OCI-LY7 (cell line): ENCODE measurements at places on chromosomes 16 and 17. TPM values are rescaled to one million over a fixed set of nuclear protein-coding genes. Genes with fewer than 3 reads are reported as not detected.

DNA sequence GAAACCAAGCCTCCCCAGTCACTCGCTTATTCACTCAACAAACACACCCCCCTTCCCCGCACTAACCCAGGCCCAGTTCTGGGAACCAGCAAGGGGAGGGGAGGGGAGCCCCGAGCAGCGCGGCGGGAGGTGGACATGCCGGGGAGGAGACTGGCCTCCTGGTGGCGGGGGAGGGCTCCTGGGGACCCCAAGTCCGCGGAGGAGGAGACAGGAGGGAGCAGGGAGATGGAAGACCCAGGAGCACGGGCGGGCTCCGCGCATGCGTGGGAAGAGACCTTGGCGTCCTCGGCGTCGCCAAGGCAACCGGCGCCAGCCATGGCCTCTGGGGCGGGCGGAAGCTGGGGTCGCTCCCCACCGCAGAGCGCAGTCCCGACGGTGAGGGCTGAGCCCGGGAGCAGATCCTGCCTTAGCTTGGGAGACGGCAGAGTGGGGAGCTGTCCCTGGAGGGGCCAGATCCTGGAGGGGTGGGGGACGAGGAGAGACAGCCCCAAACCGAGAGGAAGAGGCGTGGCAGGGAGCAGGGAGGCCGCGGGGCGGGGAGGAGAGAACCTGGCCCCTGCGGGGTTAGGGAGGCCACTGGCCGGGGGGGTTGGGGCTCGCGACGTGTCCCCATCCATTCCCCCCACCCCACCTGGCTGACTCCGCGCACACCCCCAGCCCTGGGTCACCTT, at the start of gene PRR29:
PRR29 (plus strand) TSS at position 302 of the 671 bp plus-strand sequence; CDS start at position 316, 14 bp downstream.
- DNase-seq: peak; percentile 82

- no peak for DNase-seq
Measured at GRCh38 chr17:81586096-81586495, 33.9 kb upstream of the FAAP100 start.

DNA sequence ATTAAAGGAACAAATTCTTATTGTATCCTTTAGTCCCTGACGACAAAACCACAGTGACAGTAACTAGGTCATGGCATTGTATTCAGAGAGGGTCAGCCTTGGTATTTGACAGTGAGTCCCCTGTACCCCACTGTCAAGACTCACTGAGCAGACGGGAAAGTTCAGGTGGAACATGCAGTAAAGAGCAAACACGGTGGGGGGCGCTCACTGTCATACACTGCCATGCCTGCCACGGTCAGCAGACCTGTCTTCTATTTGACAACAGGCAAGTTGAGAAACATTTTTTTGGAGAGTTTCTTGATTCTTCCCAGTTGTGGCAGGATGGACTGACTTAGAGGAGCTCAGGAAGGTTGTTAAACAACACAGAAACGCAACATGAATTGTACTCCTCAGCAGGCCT, 681.6 kb downstream of the KCNJ18 start:
- no peak for DNase-seq

GRCh38 chr17:49640556-49640955, 37.3 kb downstream of the SPOP start:
- DNase-seq: no peak

GRCh38 chr17:19263641-19264051, 26.5 kb downstream of the EPN2 start:
- no peak for DNase-seq

GRCh38 chr16:88494335-88495154, 41.5 kb downstream of the ZFPM1 start:
- DNase-seq: no peak

DNA sequence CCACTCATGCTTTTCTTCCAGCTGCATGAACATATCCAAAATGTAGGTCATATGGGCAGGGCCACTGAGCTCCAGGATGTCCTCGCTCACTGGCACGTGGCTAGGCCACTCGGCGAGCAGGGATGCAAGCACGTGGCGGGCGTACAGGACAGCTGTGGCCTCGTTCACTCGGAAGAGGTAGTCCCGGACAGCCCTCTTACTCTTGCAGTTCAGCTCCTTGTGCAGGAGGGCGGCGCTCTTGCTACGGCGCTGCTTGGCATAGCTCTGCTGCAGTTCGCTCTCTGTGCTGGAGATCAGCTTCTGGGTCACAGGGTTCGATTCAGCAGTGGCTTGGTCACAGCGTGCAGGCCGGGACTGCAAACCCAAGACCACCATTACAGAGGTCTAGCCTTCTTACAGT, 53.1 kb upstream of the ATP2A3 start:
- no peak for DNase-seq

GRCh38 chr17:54172096-54172984, 349.6 kb downstream of the KIF2B start:
- peak; percentile 3 for DNase-seq

DNA sequence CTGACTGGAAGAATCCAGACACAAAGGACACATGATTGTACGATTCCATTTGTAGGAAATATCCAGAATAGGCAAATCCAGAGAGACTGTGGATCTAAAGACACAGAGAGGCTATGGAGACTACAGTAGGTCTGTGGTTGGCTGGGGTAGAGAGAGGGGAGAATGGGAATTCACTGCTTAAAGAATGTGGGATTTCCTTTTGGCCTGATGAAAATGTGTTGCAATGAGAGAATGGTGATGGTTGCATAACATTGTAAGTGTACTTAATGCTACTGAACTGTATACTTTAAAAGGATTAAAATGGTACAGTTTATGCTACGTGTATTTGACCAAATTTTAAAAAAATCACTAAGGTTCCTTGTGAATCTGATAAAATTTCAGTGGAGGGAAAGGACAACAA, 62.1 kb downstream of the GPRC5B start:
- DNase-seq: no peak

DNA sequence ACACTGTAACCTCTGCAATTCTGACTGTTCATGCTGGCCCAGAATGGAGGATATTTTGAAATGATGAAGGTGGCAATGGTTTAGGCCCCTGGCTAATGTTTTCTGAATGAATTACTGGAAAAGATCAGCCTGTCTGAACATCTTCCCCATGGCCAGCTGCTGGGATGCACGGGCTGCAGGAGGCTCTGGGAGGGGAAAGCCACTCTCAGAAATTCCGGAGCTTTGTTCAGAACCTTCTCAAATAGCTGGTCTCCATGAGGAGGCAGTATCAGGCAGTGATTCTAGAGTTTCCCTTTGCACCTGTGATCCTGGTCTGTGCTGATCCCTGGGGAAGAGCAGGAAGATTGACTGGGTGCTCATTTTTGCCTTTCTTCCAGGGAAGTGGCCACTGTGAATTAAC, 5.0 kb downstream of the SLC6A2 start:
- DNase-seq: no peak

DNA sequence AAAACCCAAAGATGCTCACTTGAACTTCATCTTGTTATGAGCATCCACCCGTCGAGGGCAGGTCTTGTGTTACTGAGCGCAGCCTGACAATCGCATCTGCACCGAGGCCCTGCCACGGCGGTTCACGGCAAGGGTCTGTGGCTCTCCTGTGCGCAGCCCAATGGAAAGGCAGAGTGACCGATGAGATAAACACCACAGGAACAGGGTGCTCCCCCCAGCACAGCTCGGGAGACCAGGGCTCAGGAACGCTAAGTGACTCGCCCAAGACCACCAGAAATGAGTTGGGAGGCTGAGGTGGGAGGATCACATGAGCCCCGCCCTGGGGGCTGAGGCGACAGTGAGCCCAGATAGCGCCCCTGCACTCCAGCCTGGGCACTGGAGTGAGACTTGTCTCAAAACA, 134.7 kb downstream of the ANKRD11 start:
- no peak for DNase-seq

DNA sequence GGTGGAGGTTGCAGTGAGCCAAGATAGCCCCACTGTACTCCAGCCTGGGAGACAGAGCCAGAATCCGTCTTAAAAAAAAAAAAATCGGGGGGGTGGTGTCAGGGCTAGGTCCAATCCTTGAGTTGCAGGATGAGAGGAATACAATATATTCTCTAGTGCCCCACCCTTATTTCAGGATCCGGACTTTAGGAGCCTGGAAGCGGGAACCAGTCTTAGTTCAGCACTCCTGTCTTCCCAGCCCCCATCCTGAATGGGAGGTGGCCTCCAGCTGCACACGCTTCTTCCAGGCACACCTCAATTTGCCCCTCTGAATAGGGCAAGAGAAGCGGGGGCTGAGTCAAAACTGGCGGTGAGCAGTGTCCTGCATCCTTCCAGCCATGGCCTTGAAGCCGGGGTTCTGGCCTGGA, 1.6 kb downstream of the FHOD1 start:
- no peak for DNase-seq

GRCh38 chr16:84379709-84380362, 11.5 kb downstream of the ATP2C2 start:
- no peak for DNase-seq

DNA sequence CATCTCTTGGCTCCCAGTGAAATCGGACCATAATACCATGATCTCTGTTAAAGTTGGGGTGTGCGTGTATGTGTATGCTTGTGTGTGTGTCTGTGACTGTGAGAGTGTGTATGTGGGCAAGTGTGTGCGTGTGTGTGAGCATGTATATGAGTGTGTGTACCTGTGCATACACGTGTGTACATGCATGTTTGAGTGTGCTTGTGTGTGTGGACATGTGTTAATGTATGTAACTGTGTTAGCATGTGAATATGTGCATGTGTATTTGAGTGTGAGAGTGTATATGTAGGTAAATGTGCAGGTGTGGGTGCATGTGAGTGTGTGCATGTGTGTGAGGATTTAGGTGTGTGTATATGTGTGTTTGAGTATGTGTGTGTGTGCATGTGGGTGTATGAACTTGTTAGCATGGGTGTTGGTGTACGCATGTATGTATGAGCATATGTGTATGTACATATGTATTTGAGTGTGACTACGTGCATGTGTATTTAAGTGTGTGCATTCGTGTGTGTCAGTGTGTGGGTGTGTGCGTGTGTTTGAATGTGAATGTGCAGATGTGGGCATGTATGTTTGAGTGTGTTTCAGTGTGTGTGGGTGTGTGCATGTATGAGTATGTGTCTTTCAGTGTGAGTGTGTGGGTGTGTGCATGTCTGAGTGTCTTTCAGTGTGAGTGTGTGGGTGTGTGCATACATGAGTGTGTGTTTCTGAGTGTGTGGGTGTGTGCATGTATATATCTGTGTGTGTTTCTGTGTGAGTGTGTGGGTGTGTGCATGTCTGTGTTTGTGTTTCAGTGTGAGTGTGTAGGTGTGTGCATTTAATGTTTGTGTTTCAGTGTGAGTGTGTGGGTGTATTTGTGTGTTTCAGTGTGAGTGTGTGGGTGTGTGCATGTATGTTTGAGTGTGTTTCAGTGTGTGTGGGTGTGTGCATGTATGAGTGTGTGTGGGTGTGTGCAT, 183.2 kb downstream of the SOX9 start:
- DNase-seq: no peak

DNA sequence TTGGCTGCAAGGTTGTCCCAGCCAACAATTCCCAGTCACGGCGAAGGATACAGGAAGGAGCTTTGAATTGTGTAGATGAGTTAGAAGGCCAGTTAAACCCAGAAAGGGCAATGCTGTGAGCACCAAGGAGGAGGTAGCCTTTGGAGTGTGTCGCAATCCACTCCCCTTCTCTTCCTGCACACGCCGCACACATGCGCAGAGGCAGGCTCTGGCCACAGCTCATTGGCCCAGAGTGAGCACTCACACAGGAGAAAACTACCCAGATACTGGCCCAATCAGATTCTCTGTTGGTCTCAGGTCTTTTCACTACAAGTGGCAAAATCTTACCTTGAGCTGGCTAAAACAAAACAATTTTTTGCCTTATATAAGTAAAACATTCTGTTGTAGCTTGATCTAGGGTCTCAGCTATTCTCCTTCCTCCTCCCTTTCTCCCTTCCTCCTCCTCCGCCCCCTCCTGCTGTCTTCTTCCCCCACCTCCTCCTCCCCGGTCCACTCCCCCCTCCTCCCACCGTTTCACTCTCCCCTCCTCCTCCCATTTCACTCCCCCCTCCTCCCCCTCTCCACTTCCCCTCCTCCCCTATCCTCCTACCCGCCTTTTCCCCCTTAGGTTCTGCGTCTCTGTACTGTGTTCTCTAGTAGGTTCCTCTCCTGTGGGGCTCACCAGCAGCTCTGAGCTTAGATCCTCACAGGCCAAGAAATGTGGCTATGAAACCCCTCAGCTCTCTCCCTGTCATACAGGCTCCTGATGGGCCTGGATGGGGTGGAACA, 344.9 kb downstream of the CPPED1 start:
- peak; percentile 15 for DNase-seq

GRCh38 chr17:58325289-58325726, 3.3 kb downstream of the TSPOAP1 start:
- DNase-seq: peak; percentile 39

- DNase-seq: no peak
Measured at GRCh38 chr16:51881731-51882130, 665.2 kb downstream of the TOX3 start.

GRCh38 chr17:28661635-28662526, at the start of the genes SDF2 and SUPT6H:
Gene SDF2 (minus strand): TSS chr17:28661906. CDS start chr17:28661876, 30 bp downstream.
Gene SUPT6H (plus strand): TSS chr17:28662205. CDS start chr17:28673402, 11,197 bp downstream.
- DNase-seq: peak; percentile 90

DNA sequence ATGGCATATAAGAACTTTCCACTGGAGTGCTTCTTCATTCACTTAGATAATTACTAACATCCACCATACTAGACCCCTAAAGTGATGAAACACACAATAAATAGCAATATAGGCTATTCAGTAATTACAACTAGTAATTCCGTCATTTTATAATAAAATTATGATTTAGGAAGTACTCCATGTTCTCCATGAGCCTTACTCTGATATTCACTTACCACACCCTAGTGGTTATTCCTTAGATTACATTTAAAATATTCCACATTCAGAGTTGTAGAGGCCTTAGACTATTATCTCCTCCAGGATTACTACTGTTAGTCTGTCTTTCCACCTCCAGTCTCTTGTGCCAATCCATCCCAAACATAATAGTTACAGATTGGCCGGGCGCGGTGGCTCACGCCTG, 62.4 kb downstream of the STH start:
- DNase-seq: no peak

GRCh38 chr16:16131204-16131603, 92.1 kb downstream of the ABCC6 start:
- DNase-seq: no peak

TP53TG3B gene
- total RNA-seq: not detected in 2 replicates

ACE gene
- total RNA-seq: 3.6 and 5.1 TPM in 2 replicates

SYCE1L gene
- 9.3 and 9.9 TPM in 2 replicates for total RNA-seq

PIGW gene
- 15.3 and 17.3 TPM in 2 replicates for total RNA-seq

TRIM47 gene
- 21.6 and 25.9 TPM in 2 replicates for total RNA-seq

SLC25A10 gene
- total RNA-seq: 41.3 and 45.6 TPM in 2 replicates

KRT12 gene
- not detected in 2 replicates for total RNA-seq

MYH13 gene
- not detected in 2 replicates for total RNA-seq

GALR2 gene
- 0.63 TPM in 1 of 2 replicates, not detected in the other for total RNA-seq

TMEM220 gene
- not detected in 2 replicates for total RNA-seq
